Esophagus (tissue), 2 donors: ENCODE measurements at places on chromosomes 2 and 18. TPM values are rescaled to one million over a fixed set of nuclear protein-coding genes. Genes with fewer than 3 reads are reported as not detected.

COX7A2L gene
- polyA plus RNA-seq: 60.2 TPM

MAPRE3 gene
- polyA plus RNA-seq: 13.4 TPM

SLC8A1 gene
- 0.73 TPM for polyA plus RNA-seq

CYP27C1 gene
- 1.4 TPM for polyA plus RNA-seq

ALPI gene
- polyA plus RNA-seq: not detected

HOXD1 gene
- polyA plus RNA-seq: 0.21 TPM

CD226 gene
- polyA plus RNA-seq: 0.10 TPM

MERTK gene
- polyA plus RNA-seq: 2.9 TPM

PSMA8 gene
- polyA plus RNA-seq: 0.04 TPM

CSRNP3 gene
- 0.38 TPM for polyA plus RNA-seq

FBXO36 gene
- polyA plus RNA-seq: 0.57 TPM

ACVR1C gene
- polyA plus RNA-seq: 0.06 TPM

DPP10 gene
- 0.02 TPM for polyA plus RNA-seq

TTN gene
- 0.59 TPM for polyA plus RNA-seq

EFR3B gene
- 0.12 TPM for polyA plus RNA-seq

EVX2 gene
- polyA plus RNA-seq: not detected

RAB27B gene
- polyA plus RNA-seq: 5.7 TPM

UBR3 gene
- 9.8 TPM for polyA plus RNA-seq

BOK gene
- 38.7 TPM for polyA plus RNA-seq

LRRTM4 gene
- polyA plus RNA-seq: not detected

TGFA gene
- 16.3 TPM for polyA plus RNA-seq

TLX2 gene
- polyA plus RNA-seq: 0.01 TPM

APOB gene
- polyA plus RNA-seq: 0.02 TPM

NEURL3 gene
- polyA plus RNA-seq: not detected

GCG gene
- 0.10 TPM for polyA plus RNA-seq

TMEM247 gene
- not detected for polyA plus RNA-seq

PRSS56 gene
- polyA plus RNA-seq: not detected

MC2R gene
- polyA plus RNA-seq: not detected
